ENCODE measurements at places on chromosomes 12 and 14. TPM values are rescaled to one million over a fixed set of nuclear protein-coding genes. Genes with fewer than 3 reads are reported as not detected.

The LRP1-AS gene
- not detected for total RNA-seq

The LGR5 gene
- 0.50 TPM for total RNA-seq

The SERPINA9 gene
- not detected for total RNA-seq

The MEG3 gene
- 35.4 TPM for total RNA-seq

The OTOGL gene
- 0.15 TPM for total RNA-seq

The BEST3 gene
- not detected for total RNA-seq

The SYT1 gene
- total RNA-seq = not detected

The TMEM30B gene
- total RNA-seq = not detected

The GPD1 gene
- total RNA-seq = 11.3 TPM

The CLEC6A gene
- not detected for total RNA-seq

The PLD4 gene
- not detected for total RNA-seq

The CIT gene
- total RNA-seq = 7.1 TPM

The HSPB8 gene
- total RNA-seq = 10.9 TPM

The ETFRF1 gene
- total RNA-seq = 23.1 TPM

The CLEC2B gene
- total RNA-seq = 24.3 TPM

The TRMT61A gene
- 8.7 TPM for total RNA-seq

All from cardiac ventricle fibroblast (primary cell).